ENCODE measurements at places on chromosomes 2 and 18. TPM values are rescaled to one million over a fixed set of nuclear protein-coding genes. Genes with fewer than 3 reads are reported as not detected.

GRCh38 chr18:54822872-54823845 lies 5.1 kb upstream of the RAB27B start:
- no peak for DNase-seq

Gene AMER3
- not detected for total RNA-seq

GRCh38 chr2:39119732-39120520 lies 925 bp downstream of the SOS1 start:
- DNase-seq = peak; percentile 50

GRCh38 chr2:100983201-100983600 lies 18.9 kb upstream of the RPL31 start:
- DNase-seq = no peak

GRCh38 chr2:20594957-20595356 lies 55.9 kb downstream of the HS1BP3 start:
- no peak for DNase-seq

GRCh38 chr2:12051831-12052230 lies 305.4 kb downstream of the LPIN1 start:
- DNase-seq = no peak
